ENCODE measurements at places on chromosomes 11 and 22.

- DNase-seq: no peak
These were observed 90.2 kb upstream of the KCNQ1OT1 start for GRCh38 chr11:2789791-2790567.

DNA sequence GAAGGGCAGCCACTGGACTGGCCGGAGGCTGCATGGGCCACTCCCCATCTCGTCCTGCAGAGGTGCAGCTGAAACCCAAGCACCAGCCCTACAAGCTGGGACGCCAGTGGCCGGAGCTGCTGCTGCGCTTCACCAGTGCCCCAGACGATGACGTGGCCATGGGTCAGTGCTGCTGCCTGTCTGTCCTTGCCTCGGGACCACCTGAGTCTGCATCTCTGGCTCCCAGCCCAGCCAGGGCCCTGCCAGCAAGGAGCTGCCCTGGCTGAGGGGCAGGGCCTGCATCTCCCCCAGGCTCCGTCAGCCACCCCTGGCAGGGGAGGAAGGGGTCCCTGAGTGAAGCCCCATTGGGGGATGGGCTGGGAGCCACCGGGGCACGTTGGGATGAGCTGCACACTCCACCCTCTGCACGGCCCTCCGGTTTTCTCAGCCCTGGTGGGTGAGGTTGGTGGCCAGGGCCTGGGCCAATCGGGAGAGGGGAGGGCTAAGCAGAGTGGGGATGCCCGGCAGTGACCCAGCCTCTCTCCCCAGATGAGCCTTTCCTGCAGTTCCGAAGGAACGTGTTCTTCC lies 7.2 kb downstream of the FRMD8 start:
- no peak for DNase-seq

DNA sequence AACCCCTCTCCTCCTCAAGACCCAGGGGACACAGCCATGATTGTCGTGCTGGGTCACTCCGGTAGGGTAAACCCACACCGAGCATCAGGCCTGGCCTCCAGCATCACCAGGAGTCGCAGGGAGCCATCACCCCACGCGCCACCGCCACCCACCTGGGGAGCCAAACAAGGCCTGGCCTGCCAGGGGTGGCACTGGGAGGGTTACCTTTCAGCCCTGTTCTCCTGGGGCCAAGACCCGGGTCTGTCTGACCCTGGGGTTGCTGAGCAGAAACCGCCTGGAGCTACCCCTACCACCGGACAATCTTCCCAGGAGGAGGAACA lies 39.3 kb upstream of the NNMT start:
- no peak for DNase-seq

DNA sequence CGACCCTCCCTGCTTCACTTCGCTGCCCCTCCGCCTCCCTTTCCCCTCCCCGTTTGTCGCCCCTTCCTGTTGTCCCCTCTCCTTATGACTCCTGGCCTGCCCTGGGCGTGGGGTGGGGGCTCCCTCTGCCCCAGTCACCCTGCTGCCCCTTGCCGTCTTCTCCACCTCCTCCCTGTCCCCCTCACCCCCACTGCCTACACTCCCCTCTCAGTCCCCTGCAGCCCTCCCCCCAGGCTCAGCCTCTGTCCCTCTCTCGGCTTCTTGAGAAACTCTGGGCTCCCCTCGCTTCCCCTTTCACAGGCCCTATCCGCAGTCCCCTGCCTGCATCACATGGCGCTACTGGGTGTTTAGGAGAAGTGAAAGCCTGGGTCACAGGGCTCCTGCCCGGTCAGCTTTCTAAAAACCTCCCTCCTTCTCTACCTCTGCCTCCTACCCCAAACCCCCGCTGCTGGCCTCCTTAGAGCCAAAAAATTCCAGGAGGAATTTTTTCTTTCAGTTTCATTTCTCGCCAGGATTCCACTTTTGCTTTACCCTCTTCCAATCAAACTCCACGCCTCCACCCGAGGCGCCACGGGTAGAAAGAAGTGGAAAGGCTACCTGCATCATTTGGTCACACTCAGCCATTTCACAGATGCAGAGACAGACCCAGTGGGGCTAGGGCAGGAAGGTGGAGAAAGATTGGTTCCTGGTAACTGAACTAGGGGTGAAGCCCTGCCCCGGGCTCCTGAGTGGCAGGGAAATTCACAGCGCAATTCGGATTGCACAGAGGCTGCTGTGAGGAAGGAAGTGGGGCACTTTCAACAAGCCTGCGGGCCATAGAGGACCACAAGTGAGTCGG lies at the start of gene SLC15A3:
Gene SLC15A3 (minus strand): TSS at position 273 of the 838 bp plus-strand sequence. CDS start 625 bp downstream, outside the sequence.
- no peak for DNase-seq

GRCh38 chr11:134572741-134573675 lies 161.0 kb upstream of the B3GAT1 start:
- no peak for DNase-seq

GRCh38 chr22:33034753-33035152 lies 23.4 kb downstream of the SYN3 start:
- no peak for DNase-seq

- no peak for DNase-seq
These were observed 695 bp downstream of the RCE1 start for GRCh38 chr11:66843776-66844495.

DNA sequence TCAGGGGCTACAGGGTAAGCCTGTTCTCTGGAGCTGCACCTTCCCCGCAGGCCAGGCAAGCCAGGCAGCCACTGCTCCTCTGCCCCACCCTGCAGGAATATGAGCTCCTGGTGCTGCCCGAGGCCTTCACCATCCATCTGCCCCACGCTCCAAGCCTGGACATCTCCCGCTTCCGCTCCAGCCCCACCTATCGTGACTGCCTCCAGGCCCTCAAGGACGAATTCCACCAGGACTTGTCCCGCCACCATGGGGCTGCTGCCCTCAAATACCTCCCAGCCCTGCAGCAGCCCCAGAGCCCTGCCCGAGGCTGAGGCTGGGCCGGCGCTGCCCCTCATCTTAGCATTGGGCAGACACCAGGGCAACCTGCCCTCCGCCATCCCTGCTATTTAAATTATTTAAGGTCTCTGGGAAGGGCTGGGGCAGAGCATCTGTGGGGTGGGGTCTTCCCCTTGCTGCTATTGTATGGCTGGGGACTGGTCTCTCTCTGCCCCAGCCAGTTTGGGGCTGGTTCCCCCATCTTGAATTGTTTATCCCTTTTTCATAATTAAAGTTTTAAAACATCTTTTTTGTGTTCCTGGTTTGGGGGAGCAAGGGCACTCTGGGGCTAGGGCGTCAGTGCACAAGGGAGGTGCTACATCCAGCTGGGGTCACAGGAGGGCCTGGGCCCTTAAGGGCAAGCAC lies 6.2 kb downstream of the LARGE2 start:
- no peak for DNase-seq

- DNase-seq: no peak
These were observed 27.9 kb downstream of the PPFIA1 start for GRCh38 chr11:70298243-70298915.

- DNase-seq: no peak
These were observed 1082.5 kb downstream of the BRD1 start for GRCh38 chr22:48744967-48745841.

- DNase-seq: no peak
These were observed 1.4 kb upstream of the LTBP3 start for GRCh38 chr11:65559535-65559934.

DNA sequence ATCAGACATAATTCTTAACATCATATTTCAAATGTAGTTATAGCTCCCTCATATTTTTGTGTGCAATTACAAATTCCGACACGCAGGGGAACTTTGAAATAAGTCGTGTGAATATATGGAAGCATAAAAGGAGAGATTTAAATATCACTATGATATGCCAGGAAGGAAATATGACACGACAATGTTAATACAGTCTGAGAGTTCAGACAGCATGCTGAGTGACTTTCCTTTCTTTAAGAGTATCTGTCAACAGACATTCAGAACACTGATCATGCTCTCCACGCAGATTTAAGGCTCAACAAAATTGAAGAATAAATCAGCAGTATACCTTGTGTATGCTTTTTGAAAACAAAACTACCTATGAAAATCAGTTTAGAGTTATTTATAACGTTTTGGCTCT lies 232.6 kb upstream of the CARD18 start:
- DNase-seq: no peak

- DNase-seq: no peak
These were observed 6.9 kb downstream of the SCN2B start for GRCh38 chr11:118169300-118170140.

- DNase-seq: no peak
These were observed 6.5 kb upstream of the PICK1 start for GRCh38 chr22:38050720-38051119.

DNA sequence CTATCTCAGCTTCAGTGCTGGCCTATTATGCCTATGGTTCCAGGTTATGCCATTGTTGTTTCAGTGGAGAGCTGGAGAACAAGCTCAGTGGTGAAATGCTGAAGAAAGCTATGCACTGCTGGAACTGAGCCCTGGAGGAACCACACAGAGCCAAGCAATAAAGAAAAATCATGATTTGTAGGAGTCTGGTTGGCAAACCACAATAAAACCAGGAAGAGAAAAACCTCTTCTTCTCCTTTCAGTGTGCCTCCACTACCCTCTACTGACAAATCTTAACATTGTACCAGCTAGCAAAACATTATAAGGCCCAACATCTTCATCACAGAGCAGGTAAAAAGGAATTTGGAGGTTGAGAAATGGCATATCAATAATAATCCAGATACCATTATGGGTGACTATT lies 5.3 kb downstream of the OR51F2 start:
- no peak for DNase-seq

DNA sequence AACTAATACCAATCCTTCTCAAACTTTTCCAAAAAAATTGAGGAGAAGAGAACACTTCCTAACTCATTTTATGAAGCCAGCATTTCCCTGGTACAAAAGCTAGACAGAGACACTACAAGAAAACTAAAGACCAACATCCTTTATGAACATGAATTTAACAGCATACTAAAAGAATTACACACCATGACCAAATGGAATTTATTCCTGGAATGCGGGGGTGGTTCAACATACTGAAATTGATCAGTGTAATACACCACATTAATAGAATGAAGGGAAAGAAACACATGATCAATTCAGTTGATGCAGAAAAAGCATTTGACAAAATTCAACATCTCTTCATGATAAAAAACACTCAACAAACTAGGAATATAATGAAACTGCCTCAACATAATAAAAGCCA lies 148.1 kb downstream of the WNT7B start:
- no peak for DNase-seq

- peak; percentile 38 for DNase-seq
These were observed at the start of gene UBE2L6 for GRCh38 chr11:57567515-57568329. TSS of gene UBE2L6 (minus strand) at chr11:57567672. CDS start at chr11:57567611, 61 bp downstream.

DNA sequence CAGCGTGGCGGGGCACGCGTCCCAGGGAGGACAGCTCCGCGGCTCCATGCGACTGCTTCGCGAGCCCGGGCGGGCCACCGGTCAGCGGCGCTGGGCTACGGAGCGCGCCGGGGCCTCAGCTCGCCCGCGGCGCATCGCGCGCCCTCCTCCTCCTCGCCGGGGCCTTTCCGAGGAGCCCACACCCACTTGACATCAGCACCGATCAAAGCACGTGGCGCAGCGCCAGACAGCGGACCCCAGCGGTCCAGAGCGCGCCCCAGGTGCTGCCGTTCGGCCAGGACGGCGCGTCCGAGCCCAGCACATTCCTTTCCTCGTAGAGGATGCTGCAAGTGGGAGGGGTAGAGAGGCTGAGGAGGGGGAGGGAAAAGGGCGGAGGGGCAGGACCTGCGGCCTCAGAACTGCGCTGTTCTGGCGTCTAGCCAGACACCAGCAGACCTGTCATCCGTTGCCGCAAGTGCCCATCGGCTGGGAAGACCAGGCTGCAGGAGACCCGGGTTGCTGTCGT lies 88.6 kb downstream of the PLEKHA7 start:
- DNase-seq: no peak

DNA sequence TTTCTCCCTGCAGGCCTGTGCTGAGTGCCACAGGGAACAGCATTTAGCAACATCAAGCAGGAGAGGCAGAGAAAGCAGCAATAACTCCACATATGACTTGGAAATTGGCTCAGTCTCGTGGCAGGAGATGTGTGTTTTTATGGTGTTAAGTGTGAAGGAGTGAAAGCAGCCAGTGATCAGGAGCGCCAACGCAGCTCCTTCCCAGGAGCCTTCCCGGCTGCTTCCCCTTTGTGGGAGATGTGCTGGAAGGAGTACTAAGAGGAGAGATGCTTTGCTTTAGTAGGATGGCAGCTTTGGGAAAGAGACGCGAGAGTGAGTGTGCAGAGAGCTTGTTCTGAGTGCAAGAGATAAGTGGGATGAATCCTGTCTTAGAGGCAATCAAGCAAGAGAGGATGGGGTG lies 54.7 kb upstream of the KIRREL3 start:
- DNase-seq: no peak

GRCh38 chr11:119886667-119887230 lies 157.7 kb upstream of the NECTIN1 start:
- DNase-seq: no peak

GRCh38 chr22:26619510-26619909 lies 1.7 kb upstream of the CRYBB1 start:
- no peak for DNase-seq

GRCh38 chr22:25637672-25638071 lies 73.2 kb downstream of the GRK3 start:
- DNase-seq: no peak

DNA sequence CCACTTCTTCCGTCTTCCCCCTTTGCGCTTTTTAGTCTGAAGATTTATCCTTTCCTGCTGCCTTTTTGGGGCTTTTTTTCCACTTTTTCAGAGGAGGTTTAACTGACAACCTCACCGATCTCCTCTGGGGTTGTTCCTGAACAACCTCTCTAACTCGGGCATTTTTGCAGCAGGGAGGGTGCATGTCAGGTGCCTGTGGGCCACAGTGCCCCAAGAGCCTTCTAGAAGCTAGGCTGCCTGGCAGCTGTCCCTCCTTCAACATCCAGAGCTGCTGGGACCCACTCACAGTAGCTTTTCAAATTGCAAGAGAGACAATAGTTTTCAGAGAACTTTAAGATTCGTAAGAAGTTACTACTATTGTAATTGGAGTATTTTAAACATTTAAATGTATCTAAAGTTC lies 1112.4 kb upstream of the CNTN5 start:
- DNase-seq: no peak

DNA sequence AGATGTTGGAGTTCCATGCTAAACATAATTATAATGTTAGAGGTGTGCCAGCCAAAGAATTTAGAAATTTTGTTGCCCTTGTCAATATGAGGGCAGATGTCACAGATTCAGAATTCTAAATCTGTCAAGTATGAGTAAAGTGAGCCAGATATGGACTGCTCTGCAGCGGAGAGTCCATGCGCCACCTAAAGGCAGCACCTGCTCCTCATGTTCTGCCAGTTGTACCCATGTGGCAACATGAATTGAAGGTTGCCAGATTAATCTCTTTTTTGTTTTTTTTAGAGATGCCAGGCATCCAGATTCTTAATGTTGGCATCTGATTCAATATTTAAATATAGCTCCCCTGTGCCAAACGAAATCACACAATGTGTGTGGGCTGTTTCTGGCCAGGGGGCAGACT lies 678.6 kb upstream of the ANO5 start:
- DNase-seq: no peak

DNA sequence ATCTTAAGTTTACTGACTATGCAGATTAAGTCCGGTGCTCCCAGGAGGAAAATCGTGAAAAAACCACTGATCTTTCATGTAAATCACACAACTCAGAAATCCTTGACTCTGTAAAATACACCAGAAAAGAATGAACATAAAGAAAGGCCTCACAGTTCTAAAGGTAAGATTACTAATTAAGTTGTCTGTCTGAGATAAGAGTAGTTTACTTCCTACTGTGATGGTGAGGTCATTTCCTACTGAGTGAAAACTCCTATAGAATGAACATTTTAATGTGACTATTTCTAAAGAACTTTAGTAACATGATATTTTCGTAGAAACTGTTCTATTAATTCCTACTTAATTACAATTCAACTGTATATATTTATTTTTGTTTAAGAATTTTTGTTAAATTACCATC lies 774.4 kb upstream of the CHORDC1 start:
- no peak for DNase-seq
